ENCODE measurements at places on chromosomes 16 and 17.

- DNase-seq, result no peak
These were observed 2.2 kb downstream of the MYO19 start for GRCh38 chr17:36532435-36532975.

DNA sequence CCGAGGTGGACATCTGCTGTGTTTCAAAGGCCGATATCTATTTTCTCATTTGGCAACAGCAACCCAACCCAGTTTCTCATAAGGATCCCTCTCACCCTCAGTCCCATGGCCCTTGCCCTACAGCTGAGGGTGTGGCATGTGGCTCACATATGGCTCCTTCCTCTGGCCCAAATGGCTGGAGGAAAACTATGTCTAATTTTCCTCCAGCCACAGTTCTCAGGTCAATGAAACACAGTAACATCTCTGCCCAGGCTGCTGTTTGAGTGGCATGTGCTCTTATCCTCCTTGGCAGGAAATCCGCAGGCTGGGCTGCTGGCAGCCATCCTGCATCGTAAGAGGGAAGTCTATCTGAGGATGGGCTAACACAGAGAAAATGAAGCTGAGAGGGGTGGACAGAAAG, 24.1 kb downstream of the SERPINF1 start:
- DNase-seq, result no peak

DNA sequence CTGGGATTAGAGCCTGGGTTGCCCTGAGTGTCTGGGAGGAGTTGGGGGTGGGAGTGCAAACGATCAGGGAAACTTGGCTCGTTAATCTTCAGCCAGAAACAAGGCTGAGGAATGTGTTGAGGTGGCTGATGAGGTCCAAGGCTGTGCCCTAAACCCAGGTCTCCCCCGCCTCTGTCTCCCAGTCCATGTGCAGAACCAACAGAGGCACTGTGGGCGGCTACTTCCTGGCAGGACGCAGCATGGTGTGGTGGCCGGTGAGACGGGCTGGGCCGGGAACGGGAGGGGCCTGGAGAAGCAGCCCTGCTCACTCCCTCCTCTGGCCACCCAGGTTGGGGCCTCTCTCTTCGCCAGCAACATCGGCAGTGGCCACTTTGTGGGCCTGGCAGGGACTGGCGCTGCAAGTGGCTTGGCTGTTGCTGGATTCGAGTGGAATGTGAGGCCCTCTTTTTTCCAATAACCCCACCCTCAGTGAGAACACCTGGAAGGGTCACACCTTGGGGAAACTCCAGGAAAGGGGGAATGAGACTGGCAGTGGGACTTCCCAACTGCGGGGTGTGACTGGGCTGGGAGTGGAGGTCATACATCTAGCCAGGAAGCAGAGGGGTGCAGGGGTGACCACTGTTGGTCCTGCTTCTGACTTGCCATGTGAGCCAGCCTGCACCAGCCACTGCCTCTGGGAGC, 1.7 kb downstream of the SLC5A2 start:
- no peak for DNase-seq

DNA sequence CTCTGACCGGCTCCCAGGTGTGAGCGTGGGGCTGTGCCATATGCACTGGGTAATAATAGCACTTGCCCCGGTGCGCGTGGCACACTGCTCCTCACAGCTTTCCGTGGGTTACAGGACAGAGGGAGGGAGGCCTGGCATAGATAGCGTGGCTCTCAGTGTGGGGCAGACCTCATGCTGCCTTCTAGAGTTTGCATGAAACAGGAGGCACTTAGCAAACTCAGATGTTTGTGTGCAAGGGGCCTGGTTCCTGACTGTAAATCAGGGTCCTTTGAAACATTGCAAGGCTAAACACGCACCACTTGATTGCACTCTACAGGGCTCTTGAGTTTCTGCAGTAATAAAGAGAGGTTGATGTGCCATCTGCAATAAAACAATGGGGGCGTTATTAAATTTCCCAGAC, 101.7 kb downstream of the RPTOR start:
- no peak for DNase-seq

GRCh38 chr16:30565526-30565925, 6.0 kb downstream of the ZNF688 start:
- no peak for DNase-seq

GRCh38 chr17:11182430-11182829, 58.6 kb upstream of the SHISA6 start:
- DNase-seq, result no peak

DNA sequence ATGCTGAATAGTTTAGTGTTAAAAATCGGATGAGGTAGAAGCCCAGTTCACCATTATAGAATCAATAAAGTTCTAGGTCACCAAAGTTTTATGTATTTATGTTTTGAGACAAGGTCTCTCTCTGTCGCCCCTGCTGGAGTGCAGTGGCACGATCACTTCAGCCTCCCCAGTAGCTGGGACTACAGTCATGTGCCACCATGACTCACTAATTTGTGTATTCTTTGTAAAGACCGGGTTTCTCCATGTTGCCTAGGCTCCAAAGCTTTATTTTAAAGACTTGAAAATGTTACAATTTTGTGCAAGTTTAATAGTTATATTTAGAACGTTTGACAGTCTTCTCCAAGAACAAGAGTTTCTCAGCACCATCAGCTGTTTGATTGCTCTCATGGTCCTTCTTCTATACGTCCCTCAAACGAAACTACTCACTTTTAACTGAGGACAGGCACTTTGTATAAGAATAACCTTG, 32.1 kb downstream of the NDE1 start:
- peak; percentile 32 for DNase-seq

DNA sequence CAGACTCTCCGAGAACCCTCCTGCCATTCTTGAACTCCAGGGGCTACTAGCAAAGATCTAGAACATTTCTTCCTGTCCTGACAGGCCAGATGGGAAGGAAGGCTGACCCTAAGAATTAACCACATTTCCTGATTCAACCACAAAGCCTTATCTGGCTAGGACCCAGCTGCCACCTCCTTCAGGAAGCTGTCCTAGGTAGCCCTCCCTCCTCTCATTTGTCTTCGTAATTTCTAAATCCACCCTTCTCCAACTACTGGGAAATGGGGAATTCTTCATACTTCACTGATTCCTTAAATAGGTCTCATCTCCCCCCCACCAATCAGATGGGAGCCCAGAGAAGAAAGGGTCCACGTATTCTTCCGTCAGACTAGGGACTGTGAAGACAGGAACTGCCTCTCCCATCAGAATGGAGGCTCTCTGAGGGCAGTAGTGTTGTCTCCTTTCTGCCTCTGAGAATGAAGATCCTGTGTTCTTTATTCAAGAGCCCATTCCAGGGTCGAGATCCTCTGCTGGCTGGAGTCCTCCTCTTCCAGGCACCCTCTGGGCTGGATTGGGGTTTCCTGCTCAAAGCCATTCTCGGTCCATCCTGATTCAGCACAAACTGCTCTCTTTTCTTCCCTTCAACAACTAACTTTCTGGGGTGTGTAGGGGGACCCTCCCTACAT, 2.1 kb downstream of the SAMD14 start:
- no peak for DNase-seq

DNA sequence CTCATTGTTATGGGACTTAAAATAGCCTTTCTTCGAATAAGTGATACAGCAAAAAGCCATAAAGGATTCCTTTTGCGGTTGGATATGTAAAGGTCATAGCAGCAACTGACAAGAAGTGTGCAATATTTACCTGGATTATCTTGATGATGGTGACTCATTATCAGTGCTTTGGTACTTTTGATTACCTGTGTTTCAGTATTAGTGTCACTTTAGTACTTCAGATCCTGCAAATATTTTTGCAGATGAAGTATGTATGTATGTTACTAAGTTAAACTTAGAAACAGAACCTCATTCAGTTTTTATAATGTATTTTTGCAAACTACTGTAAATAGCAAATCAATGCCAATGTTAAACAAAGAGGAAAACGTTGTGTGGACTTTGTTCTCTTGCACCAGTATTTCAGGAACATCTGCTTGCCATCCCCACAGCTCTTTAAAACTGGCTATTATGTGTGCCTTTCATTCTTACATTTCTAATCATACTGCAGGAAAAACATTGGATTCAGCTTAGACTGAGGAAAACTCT, 10.5 kb downstream of the CNEP1R1 start:
- DNase-seq, result no peak

DNA sequence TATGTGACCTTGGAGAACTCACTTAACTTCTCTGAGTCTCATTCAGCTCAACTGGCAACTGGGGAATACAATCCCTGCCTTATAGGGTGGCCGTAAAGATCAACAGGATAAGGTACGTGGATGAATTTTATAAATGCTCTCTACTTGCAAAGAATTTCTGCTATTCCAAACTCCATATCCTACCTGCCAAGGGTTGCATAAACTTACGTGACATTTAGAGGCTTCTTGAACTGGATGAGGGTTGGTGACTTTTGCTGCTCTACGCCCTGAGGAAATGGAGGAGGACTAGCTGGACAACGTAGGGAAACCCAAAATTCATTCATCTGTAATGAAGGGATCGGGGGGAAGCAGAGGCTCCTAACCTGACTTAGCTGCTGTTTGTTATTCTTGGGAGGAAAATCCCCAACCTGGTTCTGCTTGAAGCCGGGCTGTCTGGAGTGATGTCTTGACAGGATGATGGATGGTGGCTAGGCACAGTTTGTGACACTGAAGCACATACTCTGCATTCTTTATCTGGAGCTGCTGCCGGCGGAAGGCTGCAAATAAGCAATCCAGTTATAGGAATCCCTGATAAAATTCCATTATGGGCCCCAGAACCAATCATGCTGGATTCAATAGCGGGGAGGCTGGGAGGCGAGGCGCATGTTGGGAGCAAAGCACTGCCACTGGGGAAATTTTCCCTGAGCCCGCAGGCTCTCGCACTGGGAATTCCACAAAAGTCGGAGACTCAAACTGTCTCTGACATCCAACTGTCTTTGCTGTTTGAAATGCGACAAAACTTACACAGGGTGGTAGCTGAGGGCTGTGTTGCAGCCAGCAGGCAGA, 94.7 kb upstream of the SDK2 start:
- no peak for DNase-seq

DNA sequence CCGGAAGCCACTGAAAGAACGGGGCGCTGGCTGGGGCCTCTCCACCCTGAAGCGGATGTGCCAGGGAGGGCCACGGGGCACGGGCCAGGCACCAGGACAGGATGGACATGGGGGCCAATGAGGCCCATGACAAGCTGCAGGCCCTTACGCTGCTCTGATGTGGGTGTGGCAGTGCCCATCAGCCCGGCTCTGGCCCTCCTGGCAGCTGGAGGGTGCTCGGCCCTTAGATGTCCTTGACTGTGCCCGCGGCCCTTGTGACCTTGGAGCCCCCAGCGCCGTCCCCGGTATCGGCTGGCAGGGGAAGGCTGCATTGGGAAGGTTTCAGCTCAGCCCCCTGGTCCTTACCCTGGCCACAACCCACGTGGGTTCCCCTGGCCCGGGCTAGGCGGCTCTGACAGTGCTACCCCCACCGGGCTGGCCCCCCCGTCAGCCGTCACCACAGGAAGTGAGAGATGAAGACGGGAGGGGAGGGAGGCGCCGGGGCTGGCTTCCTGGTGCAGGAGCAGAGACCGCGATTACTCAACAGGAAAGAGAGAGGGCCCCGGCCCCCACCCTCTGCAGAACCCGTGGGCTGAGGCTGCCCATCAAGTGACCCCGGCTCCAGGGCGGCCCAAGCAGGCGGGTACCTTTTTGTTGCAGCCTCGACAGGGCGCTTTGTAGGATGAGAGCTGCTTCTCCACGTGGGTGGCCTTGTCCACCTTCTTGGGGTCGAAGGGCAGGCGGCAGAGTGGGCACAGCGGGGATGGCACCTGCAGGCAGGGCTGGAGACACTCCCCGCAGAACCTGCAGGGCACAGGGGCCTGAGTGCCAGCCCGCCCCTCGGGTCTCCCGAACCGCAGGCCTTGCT, 5.3 kb downstream of the RNF166 start:
- DNase-seq, result peak; percentile 93

DNA sequence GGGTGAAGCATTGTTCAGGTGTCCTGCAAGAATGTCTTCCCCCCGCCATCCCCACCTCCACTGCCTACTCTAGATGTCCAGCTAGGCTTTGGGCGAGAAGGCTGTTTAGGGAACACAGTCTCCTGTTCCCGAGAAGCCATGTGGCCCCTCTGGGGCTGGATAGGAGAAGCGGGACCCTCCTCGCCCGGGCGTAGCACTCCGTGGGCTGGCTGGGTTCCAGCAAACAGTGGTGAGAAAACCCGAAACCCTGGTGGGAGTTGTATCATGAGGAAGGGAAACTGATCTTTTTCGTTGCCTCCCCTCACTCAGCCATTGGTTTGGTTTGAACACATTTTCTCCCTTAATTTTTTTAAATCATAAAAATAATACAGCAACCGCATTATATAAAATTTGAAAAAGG, 56.6 kb downstream of the IRF8 start:
- DNase-seq, result no peak

GRCh38 chr17:81429821-81430551, 34.7 kb downstream of the BAHCC1 start:
- DNase-seq, result no peak

DNA sequence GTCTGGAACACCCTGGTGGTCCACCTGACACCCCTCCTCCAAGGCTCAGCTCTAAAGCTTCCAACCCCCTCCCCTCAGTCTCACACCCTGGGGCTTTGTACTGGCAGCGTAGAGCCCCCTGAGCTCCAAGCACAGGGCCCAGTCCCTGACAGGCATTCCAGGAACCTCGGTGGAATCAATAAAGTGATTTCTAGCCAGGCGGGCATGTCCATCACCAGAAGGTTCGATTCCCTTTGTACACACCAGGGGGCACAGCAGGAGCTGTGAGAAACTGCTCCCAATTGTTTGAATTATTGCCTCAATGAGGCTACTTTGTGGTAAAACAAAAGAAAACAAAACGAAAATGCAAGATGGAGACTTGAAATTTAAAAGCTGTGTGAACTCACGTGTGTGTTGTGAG, 51.8 kb downstream of the SMPD3 start:
- peak; percentile 67 for DNase-seq

- no peak for DNase-seq
These were observed 9.2 kb upstream of the TBX4 start for GRCh38 chr17:61442878-61443474.

DNA sequence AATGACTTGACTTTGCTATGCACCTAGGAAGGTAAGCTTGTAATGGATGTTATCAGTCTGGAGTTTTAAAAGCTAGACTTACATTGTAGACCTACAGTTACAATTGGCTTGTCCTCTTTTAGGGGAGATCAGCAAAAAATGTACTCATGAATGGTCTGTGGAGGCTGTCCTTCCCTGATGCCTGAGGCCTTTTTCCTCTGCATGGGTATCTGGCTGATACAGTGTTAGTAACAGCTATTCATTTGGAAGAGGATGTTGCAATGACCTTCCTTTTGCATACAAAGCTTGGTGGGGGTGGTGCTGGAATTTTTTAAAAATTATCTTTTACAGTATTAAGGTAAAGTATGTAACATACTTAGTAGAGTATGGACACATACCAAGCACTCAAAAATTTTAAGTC, 525.5 kb downstream of the KIF2B start:
- DNase-seq, result no peak

GRCh38 chr17:42411361-42411760, 11.7 kb downstream of the CAVIN1 start:
- DNase-seq, result no peak

DNA sequence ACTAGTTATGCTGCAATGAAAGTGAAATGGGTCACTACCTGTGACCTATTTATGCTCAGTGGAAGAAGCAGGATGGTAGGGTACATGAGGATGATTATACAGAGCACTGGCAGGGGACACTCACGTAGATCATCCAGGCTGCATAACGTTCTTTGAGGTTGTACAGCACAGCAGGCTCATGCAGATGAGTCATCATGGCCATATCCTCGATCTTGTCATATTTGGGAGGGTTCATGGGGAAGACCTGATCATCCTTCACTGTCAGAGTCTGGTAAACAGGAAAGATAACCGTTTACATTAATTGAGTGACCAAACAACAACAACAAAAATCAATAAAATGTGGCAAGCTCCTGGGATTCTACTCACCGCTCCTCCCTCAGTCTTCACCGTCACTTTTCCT, 2.1 kb downstream of the MYH2 start:
- peak; percentile 11 for DNase-seq
